ENCODE measurements at places on chromosomes 7 and 10. TPM values are rescaled to one million over a fixed set of nuclear protein-coding genes. Genes with fewer than 3 reads are reported as not detected.

DNA sequence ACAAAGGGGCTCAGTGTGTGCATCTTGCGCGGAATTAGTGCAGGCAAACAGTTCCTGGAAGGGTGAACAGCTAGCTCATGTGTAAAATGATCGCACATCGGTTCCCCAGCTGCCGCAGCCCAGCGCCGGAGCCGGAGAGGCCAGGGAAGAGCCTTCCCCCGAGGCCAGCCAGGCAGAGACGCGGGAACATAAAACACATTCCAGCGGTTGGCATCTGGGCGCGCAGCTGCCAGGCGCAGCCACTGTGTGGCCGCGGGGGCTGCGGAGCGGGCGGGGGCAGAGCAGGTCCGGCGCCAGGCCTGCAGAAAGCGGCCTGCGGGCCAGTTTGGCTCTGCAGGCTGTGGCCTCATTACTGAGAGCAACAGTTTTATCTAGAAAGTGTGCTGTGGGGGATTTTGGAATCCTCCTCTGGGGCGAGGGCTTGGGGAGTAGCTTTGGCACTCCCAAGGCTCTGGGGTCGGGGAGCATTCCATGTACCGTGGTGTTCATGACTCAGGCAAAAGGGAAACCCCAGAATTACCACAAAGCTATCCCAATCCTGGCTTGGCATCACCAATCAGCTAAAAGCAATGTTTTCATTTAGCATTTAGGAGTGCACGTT lies 74.3 kb downstream of the SAMD9 start:
- peak overlapping the region; percentile 11 for H3K4me3 ChIP-seq
- no peak overlapping the region for H3K27ac ChIP-seq
- peak; percentile 16 for DNase-seq
- H3K27me3 ChIP-seq: no peaks in the 10 kb centered on the region
- H3K4me1 ChIP-seq: no peaks in the 10 kb centered on the region
- no peaks in the 10 kb centered on the region for H3K36me3 ChIP-seq

GRCh38 chr10:27490807-27491206 lies 13.3 kb upstream of the RAB18 start:
- H3K4me1 ChIP-seq: no peaks in the 10 kb centered on the region

GRCh38 chr7:25429731-25430130 lies 201.4 kb upstream of the NPVF start:
- H3K27me3 ChIP-seq: no peaks in the 10 kb centered on the region
- no peak overlapping the region for H3K27ac ChIP-seq
- peak; percentile 5 for DNase-seq
- no peaks in the 10 kb centered on the region for H3K4me1 ChIP-seq
- H3K4me3 ChIP-seq: no peak overlapping the region

GRCh38 chr10:7035126-7035761 lies 375.6 kb downstream of the SFMBT2 start:
- H3K36me3 ChIP-seq: no peaks in the 10 kb centered on the region
- H3K27me3 ChIP-seq: no peaks in the 10 kb centered on the region
- no peak overlapping the region for H3K27ac ChIP-seq
- no peak for DNase-seq
- H3K4me1 ChIP-seq: no peaks in the 10 kb centered on the region
- H3K4me3 ChIP-seq: no peak overlapping the region

- no peaks in the 10 kb centered on the region for H3K4me1 ChIP-seq
- H3K27ac ChIP-seq: no peak overlapping the region
- no peaks in the 10 kb centered on the region for H3K27me3 ChIP-seq
- H3K4me3 ChIP-seq: no peak overlapping the region
- no peak for DNase-seq
These were observed 38.0 kb downstream of the USP6NL start for GRCh38 chr10:11573497-11573896.

- DNase-seq: no peak
- no peak overlapping the region for H3K4me3 ChIP-seq
- H3K27ac ChIP-seq: no peak overlapping the region
- peaks cover 68% of the 10 kb centered on the region for H3K36me3 ChIP-seq
These were observed 13.6 kb downstream of the ZYX start for GRCh38 chr7:143394777-143395176.

DNA sequence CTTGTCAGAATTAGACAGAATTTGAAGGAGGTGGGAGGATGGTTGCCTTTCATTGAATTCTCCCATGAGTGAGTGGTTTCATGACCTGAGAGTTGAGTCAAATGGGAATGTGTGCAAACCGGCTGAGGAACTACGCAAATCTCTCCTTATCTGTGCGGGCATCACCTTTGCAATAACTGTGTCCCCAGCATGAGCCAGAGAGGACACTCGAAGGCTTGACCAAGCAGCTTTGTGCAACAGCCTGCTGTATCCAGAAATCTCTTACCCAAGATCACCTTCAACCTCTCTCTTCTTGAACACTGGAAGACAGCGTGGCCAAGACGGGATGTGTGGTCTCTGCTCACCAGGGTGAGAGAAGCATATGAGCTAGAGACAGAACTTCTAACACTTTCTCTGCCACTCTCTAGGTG lies 93.8 kb upstream of the IKZF1 start:
- no peaks in the 10 kb centered on the region for H3K4me1 ChIP-seq
- no peak for DNase-seq
- H3K4me3 ChIP-seq: no peak overlapping the region
- no peak overlapping the region for H3K27ac ChIP-seq

DNA sequence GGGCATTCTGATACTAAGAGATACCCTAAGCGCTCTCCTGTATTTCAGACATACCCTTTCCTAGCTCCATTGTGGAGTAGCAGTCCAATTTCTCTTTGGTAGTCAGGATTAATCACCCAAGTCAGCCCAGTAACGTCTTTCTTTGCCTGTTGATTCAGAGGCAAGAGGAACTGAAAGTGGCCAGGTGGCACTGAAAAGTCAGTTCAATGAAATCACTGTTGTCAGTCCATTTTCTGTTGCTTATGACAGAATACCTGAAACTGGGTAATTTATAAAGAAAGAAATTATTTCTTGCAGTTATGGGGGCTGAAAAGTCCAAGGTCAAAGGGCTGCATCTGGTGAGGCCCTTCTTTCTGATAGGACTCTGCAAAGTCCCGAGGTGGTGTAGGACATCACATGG lies 40.2 kb downstream of the ANKRD61 start:
- H3K27me3 ChIP-seq: no peaks in the 10 kb centered on the region
- H3K4me3 ChIP-seq: no peak overlapping the region
- no peak for DNase-seq
- no peaks in the 10 kb centered on the region for H3K36me3 ChIP-seq
- H3K4me1 ChIP-seq: no peaks in the 10 kb centered on the region
- no peak overlapping the region for H3K27ac ChIP-seq

GRCh38 chr10:84907461-84908009 lies 579.1 kb downstream of the CCSER2 start:
- H3K4me3 ChIP-seq: no peak overlapping the region
- DNase-seq: no peak
- H3K27ac ChIP-seq: no peak overlapping the region
- H3K27me3 ChIP-seq: no peaks in the 10 kb centered on the region
- H3K36me3 ChIP-seq: no peaks in the 10 kb centered on the region

SKIDA1 gene
- polyA plus RNA-seq: 1.9 TPM

FBXL13 gene
- polyA plus RNA-seq: 0.70 TPM

NAT16 gene
- polyA plus RNA-seq: 0.21 TPM

BRAT1 gene
- polyA plus RNA-seq: 27.1 TPM

UPK3BL1 gene
- polyA plus RNA-seq: 33.0 TPM

CTAGE6 gene
- not detected for polyA plus RNA-seq

PDE1C gene
- 2.6 TPM for polyA plus RNA-seq
